Stimulated activated CD4-positive, alpha-beta T cell treated with anti-CD3 and anti-CD28 coated beads, Interleukin-12 subunit alpha, Interleukin-12 subunit beta, amount 100 ng/mL, for 48 hours (primary cell): ENCODE measurements at places on chromosomes 1 and 21.

- DNase-seq: no peak
Measured at GRCh38 chr1:98454666-98455065, 206.9 kb upstream of the SNX7 start.

- DNase-seq: no peak
Measured at GRCh38 chr1:179707406-179707805, 35.7 kb upstream of the FAM163A start.

DNA sequence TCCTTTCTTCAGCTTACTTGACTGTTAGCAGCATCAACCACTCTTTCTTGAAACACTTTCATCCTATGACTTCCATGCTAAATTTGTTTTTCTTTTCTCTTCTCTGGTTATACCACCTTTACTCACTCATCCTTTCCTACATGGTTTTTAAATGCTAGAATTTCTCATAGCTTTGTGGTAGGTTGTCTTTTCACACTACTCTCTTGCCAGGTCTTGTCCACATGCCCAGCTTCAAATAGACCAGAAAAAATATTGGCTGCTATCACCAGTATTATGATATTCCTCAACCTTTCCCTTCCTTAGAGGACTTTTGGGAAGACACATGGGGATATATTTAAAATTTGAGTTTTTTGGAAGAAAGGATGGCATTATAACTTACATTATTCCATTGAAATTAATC is 48.8 kb downstream of the PPP1R12B start:
- no peak for DNase-seq

DNA sequence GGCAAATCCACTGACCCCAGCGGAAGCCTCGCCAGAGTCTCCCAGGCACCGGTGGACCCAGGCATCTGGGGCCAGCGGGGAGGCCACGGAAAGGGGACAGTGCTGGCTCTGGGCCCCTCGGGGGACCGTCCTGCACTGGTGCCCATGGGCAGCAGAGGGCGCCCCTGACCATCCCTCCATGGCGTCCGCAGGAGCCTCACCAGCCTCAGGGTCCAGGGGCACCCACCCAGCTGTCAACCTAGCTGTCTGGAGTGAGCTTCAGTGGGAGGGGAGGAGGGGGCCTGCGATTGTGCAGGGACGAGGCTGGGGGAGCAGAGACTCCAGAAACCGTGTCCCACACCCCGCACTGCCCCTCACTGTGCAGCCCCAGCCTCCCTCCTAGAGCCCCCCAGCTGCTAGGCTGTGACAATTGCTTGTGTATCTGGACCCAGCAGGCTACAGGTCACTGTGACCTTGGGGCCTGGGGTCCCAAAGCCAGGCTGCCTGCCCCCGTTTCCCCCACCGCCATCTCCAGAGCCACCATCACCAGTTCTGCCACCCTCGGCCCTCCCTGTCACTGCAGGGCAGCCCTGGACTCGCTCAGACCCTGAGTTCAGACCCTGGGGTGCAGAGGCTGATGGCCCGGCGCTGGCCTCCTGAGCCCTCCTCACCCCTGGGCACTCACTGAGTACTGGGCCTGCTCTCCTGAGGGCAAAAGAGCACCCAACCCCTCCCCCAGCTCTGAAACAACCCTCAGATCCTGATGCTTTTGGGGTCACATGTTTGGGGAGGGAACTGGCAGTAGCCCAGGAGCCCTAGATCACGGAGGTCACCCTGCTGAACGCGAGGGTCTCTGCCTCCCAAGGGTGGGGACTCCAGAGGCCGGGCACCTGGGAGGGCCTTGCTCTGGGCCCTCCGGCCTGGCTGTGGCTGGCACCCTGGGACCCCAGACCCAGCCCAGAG is 10.6 kb upstream of the COL6A1 start:
- peak; percentile 23 for DNase-seq
